GM13977 (cell line): ENCODE measurements at places on chromosomes 4 and X.

DNA sequence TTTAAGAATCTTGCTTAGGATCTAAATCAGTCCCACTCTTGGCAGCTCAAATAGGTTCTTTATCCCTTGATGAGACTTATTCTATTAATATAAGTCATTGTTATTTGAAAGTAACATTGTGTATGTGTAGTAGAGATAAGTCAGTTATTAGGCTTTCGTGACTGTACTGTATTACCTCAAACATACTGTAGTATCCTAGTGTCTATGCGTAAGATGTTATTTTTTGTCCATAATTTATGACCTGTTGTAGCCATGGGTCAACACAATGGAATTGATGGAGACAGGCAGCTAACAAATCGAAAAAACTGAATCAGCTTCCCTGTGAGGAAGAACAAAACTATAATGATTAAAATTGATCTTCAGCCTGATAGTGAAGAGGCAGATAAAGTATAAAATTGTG is 41.8 kb downstream of the CLCN3 start:
- no peak for DNase-seq

- no peak for DNase-seq
These were observed 3.9 kb upstream of the LNX1 start for GRCh38 chr4:53595204-53595603.

DNA sequence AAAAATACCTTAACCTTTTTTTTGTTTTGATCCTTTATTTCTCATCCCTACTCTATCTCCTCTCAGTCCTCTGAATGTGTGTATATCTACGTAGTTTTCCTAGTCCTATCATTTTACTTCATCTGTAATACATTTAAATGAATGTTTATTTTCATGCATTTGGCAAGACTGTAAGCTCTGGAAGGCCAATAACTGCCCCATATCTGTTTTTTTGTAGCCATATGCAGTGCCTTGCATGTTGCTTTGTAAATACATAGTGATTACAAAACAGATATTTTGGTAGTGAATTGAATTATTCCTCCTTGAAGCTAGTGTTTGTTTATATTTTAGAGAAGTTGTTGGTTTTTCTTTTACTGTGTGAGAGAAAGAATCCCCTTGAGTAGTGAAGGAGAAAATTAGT is 450.2 kb downstream of the PCDH18 start:
- no peak for DNase-seq

DNA sequence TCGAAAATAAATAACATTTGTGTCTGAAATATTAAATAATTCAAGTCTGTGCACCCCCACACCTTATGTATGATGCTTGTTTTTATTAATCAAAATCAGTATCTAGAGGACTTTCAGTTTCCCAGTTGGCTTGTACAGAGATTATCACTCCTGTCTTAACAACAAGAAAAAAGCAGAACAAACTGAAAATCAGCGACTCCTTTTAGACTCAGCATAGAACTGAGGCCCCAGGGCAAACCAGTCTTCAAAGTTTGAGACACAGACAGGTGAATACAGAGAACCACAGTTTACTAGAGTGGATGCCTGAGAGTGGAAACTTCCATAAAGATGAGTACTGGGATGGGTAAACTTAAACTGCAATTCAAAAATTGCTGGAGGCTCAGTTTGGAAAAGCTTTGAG is 142.8 kb upstream of the KLF8 start:
- DNase-seq = no peak

GRCh38 chr4:143306788-143307187 is 29.9 kb upstream of the GAB1 start:
- DNase-seq = no peak

GRCh38 chr4:25096981-25097443 is 63.2 kb downstream of the SEPSECS start:
- DNase-seq = no peak

GRCh38 chr4:142815834-142816233 is 30.3 kb downstream of the INPP4B start:
- DNase-seq = no peak

- DNase-seq = peak; percentile 65
These were observed 3.6 kb upstream of the LEF1 start for GRCh38 chr4:108172231-108172752.

DNA sequence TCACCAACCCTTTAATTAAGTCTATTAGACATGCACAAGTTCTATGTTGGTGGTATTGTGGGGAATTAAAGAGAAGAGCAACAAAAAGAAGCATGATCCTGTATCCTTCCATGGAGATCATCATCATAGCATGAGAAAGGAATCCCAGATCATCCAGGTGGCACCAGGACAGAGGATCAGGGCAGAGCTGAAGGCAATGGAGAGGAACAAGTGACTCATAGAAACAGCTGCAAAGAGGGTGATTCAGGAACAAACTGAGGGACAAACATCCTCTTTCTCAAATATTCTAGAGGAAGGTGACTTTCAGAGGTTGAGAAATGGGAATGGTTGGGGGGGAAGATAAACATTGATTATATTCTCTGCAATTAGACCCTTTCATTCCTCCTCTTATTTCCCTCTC is 105.5 kb upstream of the OTUD4 start:
- no peak for DNase-seq

GRCh38 chr4:86484241-86484640 is 109.9 kb upstream of the PTPN13 start:
- DNase-seq = no peak

DNA sequence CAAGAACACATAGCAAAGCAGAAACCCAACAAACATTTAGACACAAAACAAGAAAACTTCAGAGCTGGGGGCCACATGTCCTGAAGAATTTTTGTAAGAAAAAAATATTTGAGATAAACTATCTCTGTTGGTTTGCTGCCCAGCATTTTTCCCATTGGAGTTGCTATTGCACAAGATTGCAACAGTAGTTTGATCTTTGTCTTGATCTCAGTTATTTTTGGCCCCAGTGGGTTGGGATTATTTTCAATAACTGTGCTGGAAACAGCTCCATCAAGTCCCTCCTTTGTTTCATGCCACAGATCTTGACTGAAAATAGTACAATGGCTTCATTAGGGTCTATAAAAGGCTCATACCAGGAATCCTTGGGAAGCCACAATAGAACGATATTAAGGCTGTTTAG is 103.8 kb upstream of the RAI2 start:
- no peak for DNase-seq

GRCh38 chrX:21947671-21948070 is 7.2 kb downstream of the SMS start:
- no peak for DNase-seq

DNA sequence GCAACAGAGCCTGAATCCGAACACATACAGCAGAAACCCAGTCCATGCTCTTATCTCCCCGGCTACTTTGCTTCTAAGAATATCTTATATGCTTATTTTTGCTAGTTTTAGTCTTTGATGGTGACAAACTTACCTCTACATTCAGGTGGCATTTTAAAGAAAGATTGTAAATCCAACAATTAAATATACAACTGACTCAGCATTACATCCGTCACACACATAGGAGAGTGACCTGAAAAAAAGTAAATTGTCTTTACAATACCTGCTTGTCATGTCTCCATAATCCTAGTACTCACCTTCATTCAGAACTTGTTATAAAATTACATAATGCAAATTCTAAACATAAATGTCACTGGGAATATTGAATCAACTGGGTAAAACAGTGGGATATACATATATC is 30.6 kb upstream of the BMP3 start:
- no peak for DNase-seq
